ENCODE measurements at places on chromosomes 2 and 18. TPM values are rescaled to one million over a fixed set of nuclear protein-coding genes. Genes with fewer than 3 reads are reported as not detected.

The LYG2 gene
- total RNA-seq, result 2.9 TPM

The POLR1A gene
- total RNA-seq, result 21.3 TPM

The UGT1A6 gene
- total RNA-seq, result 26.3 TPM

The KCNK3 gene
- total RNA-seq, result 1.1 TPM

The ARHGAP25 gene
- total RNA-seq, result 10.9 TPM

The UGT1A10 gene
- total RNA-seq, result not detected

The EGR4 gene
- total RNA-seq, result not detected

The CD302 gene
- 18.2 TPM for total RNA-seq

The ALPI gene
- not detected for total RNA-seq

The PID1 gene
- total RNA-seq, result 9.9 TPM

The PLCD4 gene
- total RNA-seq, result 0.55 TPM

- no peaks in the 10 kb centered on the region for H3K36me3 ChIP-seq
- H3K27ac ChIP-seq, result no peak overlapping the region
- no peaks in the 10 kb centered on the region for H3K4me1 ChIP-seq
- H3K4me3 ChIP-seq, result no peak overlapping the region
- H3K27me3 ChIP-seq, result no peaks in the 10 kb centered on the region
Observed at GRCh38 chr18:39149211-39149806, 1583.7 kb upstream of the CELF4 start.

DNA sequence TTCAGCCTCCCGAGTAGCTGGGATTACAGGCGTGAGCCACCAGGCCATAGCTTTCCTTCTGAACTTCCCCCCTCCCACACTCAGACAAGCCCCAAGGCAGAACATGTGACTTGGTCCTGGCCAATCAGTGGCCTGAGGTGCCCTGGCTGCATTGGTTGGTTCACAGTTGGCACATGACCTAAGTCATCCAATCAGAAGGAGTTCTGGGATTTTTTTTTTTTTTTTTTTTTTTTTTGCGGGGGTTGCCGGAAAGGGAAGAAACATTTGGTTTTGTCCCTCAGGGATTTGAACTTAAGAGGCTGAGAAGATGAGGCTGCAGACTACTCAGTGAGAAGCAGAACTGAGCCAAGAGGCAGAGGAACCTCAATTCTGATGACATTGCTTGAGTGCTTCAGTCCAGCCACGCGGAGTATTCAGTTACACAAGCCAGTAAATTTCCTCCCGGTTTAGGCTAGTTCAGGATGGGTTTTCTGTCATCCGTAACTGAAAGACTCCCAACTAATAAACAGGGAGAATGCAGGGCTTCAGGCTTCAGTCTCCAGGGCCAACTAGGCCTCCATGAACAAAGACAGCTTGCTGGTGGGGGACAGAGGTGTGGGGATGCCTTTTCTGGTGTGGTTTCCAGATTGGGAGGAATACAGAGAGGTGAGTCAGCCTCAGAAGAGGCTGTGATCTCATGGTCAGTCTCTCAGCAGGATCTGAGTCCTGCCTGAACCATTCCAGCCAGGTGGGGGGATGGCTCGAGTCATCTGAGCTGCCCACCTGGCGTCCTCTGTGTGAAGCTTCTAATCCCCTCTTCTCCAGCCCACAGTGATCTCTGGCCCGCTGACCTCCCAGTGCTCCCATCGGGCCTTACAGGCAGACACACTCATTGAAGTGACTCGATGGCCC is 9.2 kb downstream of the PTMA start:
- peaks cover 7% of the 10 kb centered on the region for H3K36me3 ChIP-seq
- no peak overlapping the region for H3K27ac ChIP-seq
- H3K4me3 ChIP-seq, result no peak overlapping the region
- H3K27me3 ChIP-seq, result no peaks in the 10 kb centered on the region

- no peaks in the 10 kb centered on the region for H3K27me3 ChIP-seq
- DNase-seq, result no peak
- no peak overlapping the region for H3K4me3 ChIP-seq
- no peaks in the 10 kb centered on the region for H3K4me1 ChIP-seq
- no peak overlapping the region for H3K27ac ChIP-seq
Observed at GRCh38 chr18:51300912-51301311, 103.4 kb upstream of the MEX3C start.

GRCh38 chr2:127508631-127509034 is 17.7 kb downstream of the IWS1 start:
- peak; percentile 81 for DNase-seq
- H3K27me3 ChIP-seq, result no peaks in the 10 kb centered on the region

GRCh38 chr2:134683561-134684112 is 35.2 kb downstream of the TMEM163 start:
- no peak overlapping the region for H3K27ac ChIP-seq
- DNase-seq, result no peak

DNA sequence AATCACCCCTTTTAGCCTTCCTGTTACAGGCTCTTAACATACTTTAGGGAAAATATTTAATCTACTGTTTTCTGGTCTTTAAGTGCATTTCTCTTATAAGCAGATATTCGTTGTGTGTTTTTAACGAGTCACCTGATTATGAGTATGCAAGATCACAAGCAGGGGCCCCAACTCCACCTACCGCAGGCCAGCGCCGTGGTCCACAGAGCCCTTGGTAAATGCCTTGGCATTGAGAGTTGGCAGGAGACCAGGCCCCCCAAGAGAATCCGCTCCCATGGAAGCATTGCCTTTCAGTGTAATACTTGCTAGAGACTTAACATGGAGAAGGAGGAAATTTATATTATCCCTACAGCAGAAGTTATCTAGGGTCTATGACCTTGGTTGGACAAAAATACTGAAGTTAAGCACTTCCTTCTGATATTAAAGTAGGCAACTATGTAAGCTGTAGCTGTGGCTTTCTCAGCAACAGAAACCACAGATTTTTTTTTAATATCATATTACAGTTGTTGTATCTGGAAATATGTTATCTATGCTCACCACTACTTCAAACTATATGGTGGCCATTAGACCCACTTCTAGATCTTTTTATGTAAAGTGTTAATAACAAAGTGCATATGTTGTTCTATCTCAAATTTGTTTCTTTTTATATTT is 241.8 kb upstream of the MGAT5 start:
- DNase-seq, result no peak
- no peaks in the 10 kb centered on the region for H3K36me3 ChIP-seq
- H3K4me1 ChIP-seq, result no peaks in the 10 kb centered on the region
- H3K27me3 ChIP-seq, result no peaks in the 10 kb centered on the region
- no peak overlapping the region for H3K4me3 ChIP-seq

DNA sequence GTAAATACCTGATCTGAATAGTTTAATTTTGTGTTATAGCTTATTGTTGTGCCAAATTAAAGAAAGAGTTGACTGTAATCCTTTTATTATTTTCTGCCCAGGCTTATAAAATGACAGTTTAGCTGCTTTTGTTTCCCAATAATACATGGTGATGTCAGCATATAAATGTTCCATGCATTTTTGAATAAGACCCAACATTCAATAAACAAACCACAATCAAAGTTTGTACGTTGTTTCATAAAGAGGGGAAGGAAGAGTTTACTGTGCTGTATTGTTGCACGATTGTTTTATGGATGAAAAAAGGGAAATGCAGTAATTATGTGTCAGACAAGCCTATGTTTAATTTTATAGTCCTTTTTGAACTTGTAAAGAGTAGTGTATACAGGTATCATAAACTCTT is 177.2 kb upstream of the SCN7A start:
- no peak for DNase-seq

DNA sequence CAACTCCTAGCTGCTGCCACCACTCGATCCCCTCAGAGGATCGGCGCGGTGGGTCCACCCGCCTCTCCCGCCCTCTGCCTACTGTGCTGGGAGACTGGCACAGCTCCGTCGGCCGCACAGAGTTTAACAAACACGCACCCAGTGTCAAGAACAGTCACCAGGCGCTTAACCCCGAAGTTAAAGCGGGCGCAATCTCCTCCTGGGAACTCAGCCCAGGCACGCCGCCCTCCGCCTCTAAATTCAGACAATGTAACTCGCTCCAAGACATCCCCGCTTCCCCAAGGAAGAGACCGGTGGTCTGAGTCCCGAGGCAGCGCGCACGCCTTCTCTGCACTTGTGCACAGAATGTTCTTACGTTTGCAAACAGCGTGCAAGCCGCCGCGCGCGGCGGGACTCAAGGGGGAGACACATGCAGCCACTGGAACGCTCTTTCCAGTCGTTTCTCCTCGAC is 533 bp downstream of the CXCR4 start:
- peaks cover 38% of the 10 kb centered on the region for H3K4me1 ChIP-seq
- H3K4me3 ChIP-seq, result peak overlapping the region; percentile 57
- peaks cover 87% of the 10 kb centered on the region for H3K27me3 ChIP-seq
- peak overlapping the region; percentile 49 for H3K27ac ChIP-seq
- H3K36me3 ChIP-seq, result no peaks in the 10 kb centered on the region
- no peak for DNase-seq

- H3K27ac ChIP-seq, result no peak overlapping the region
- H3K4me3 ChIP-seq, result no peak overlapping the region
- H3K4me1 ChIP-seq, result peaks cover 18% of the 10 kb centered on the region
Observed at GRCh38 chr2:3487432-3487831, 31.9 kb downstream of the ADI1 start.

- DNase-seq, result no peak
- no peaks in the 10 kb centered on the region for H3K27me3 ChIP-seq
- no peaks in the 10 kb centered on the region for H3K36me3 ChIP-seq
- H3K4me3 ChIP-seq, result no peak overlapping the region
Observed at GRCh38 chr2:85501248-85501647, 37.7 kb upstream of the MAT2A start.

GRCh38 chr2:75290600-75291150 is 91.4 kb upstream of the TACR1 start:
- DNase-seq, result no peak
- no peaks in the 10 kb centered on the region for H3K27me3 ChIP-seq
- H3K4me1 ChIP-seq, result peaks cover 2% of the 10 kb centered on the region
- H3K4me3 ChIP-seq, result no peak overlapping the region
- H3K27ac ChIP-seq, result no peak overlapping the region

- H3K4me1 ChIP-seq, result no peaks in the 10 kb centered on the region
- peak; percentile 60 for DNase-seq
- no peak overlapping the region for H3K4me3 ChIP-seq
- peaks cover 8% of the 10 kb centered on the region for H3K27me3 ChIP-seq
Observed at GRCh38 chr18:78510636-78511035, 469.0 kb upstream of the SALL3 start.

DNA sequence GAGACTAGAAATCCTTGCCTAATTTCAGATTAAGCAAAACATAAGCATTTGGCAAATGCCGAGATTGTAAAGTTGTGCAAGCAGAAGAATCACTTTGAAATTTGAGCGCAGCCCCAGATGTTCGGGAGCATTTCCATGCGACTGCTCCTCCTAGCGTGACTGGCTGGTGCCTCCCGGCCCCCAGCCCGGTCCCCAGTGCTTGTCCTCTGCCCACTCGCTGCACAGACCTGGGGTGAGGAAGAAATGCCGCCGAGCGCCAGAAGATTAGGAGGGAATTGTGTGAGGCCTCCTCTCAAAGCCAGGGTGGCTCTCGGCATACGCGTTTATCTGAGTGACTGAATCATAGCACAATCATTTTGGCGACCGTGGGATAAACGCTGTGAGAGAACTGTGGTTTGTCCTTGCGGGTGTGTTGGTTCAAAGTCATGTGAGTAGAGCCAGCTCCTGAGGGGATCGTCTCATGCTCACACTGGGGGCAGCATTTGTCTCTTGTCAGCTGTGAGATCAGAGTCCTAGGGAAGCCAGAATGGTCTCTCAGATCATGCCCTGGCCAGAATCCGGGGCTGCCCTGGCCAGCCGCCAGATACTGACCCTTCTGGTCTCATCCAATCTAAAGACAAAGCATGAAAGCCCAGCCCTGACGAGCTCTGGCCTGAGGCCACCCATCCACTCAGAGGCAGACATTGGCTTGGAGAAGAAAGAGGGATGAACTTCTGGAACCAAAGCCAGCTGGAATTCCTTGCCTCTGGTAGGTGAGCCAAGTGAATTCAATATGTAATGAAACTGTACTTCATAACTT is 189.3 kb downstream of the SH3RF3 start:
- H3K27me3 ChIP-seq, result no peaks in the 10 kb centered on the region
- H3K4me3 ChIP-seq, result peak overlapping the region; percentile 7
- peaks cover 52% of the 10 kb centered on the region for H3K4me1 ChIP-seq
- H3K36me3 ChIP-seq, result no peaks in the 10 kb centered on the region

- no peaks in the 10 kb centered on the region for H3K27me3 ChIP-seq
- no peak overlapping the region for H3K4me3 ChIP-seq
- H3K4me1 ChIP-seq, result no peaks in the 10 kb centered on the region
Observed at GRCh38 chr2:184174493-184175104, 423.7 kb upstream of the ZNF804A start.

DNA sequence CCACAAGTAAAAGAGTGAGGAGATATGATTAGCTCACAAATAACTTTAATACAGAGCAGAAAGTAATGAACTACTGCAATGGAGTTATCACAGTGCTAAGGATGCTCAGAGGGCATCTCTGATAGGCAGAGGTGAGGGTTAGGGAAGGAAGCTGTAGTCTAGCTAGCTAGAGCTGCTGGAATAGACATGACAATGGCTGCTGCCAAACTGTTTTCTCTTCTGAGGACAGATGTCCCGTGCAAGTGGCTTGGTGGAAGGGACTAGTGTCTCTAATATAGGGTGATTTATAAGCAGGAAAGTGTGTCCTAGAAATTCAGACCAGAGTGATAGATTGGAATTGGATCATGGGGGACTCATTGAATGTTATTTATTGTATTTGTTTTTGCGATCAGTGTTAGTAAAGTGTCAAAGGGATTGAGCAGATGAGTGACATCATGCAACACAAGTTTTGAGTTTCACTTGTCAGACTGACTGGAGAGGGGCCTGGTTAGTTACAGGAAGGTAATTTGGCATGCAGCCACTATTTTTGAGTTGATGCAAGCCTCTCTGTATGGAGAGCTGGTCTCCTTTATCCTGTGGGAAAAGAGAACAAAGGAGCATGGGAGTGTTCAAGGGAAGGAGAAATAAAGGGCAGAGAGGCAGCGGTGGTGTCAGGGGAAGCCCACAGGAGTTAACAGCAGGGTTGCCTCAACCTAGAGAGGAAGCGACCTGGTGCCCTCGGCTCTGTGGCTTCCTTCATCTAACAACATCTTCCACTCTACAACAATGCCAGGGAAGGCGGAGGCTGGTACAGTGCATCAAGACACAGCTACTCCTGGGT is 1.9 kb downstream of the CTLA4 start:
- no peak for DNase-seq
- H3K36me3 ChIP-seq, result no peaks in the 10 kb centered on the region
- H3K27me3 ChIP-seq, result no peaks in the 10 kb centered on the region
- no peaks in the 10 kb centered on the region for H3K4me1 ChIP-seq
- H3K4me3 ChIP-seq, result no peak overlapping the region

DNA sequence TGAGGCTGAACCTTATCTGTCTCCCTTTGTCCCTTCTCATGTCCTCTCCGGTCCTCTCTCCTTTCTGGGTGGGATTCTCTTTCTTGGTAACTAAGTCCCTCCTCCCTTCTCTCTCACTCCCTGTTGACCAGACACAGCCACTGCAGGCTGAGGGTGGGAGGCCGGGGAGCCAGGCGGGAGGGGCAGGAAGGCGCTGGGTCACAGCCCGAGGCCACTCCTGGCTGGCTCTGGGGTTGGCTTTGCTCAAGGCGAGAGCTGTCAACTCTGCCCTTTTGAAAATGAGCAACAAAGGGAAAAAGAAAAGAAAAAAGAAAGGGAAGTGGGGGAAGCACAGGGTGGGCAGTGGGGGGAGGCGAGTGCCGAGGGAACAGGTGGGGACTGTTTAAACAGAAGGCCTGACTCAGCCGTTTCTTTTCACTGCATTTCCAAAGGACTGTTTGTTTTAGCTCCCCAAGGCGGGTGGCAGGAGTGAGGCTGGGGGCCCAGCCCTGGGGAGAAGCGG is 70.5 kb upstream of the IGFBP5 start:
- H3K4me1 ChIP-seq, result peaks cover 4% of the 10 kb centered on the region
